CD4-positive, alpha-beta T cell (primary cell): ENCODE measurements at places on chromosomes 11 and 22. TPM values are rescaled to one million over a fixed set of nuclear protein-coding genes. Genes with fewer than 3 reads are reported as not detected.

Gene IGF2
- total RNA-seq: not detected

Gene SLC22A9
- total RNA-seq: not detected

Gene SPECC1L
- 31.8 TPM for total RNA-seq

Gene LIF
- 0.17 TPM for total RNA-seq

Gene MB
- total RNA-seq: not detected

Gene DBX1
- total RNA-seq: 0.17 TPM

Gene SEPTIN3
- 0.22 TPM for total RNA-seq

Gene LRRC32
- total RNA-seq: 2.4 TPM

Gene PNPLA2
- total RNA-seq: 202 TPM

Gene MS4A6A
- total RNA-seq: 3.3 TPM

Gene RAB3IL1
- not detected for total RNA-seq

Gene MEI1
- 81.0 TPM for total RNA-seq

Gene EFCAB6
- total RNA-seq: 0.17 TPM

Gene KRTAP5-11
- not detected for total RNA-seq

Gene UPK3A
- not detected for total RNA-seq

Gene MYEOV
- not detected for total RNA-seq

Gene YPEL1
- 2.6 TPM for total RNA-seq

Gene MMP11
- 2.3 TPM for total RNA-seq

Gene MYBPC3
- not detected for total RNA-seq

Gene KRTAP5-2
- total RNA-seq: not detected

Gene HORMAD2
- not detected for total RNA-seq

Gene PANX3
- not detected for total RNA-seq

Gene C22orf42
- total RNA-seq: not detected

Gene FJX1
- total RNA-seq: not detected

Gene TAF10
- 164 TPM for total RNA-seq

Gene TP53I11
- 4.6 TPM for total RNA-seq

Gene MS4A10
- not detected for total RNA-seq

Gene SYT9
- not detected for total RNA-seq

Gene SELENOM
- total RNA-seq: 78.0 TPM

Gene MMP1
- not detected for total RNA-seq

Gene MRPL21
- total RNA-seq: 48.0 TPM

Gene SMTNL1
- total RNA-seq: not detected

Gene PLEKHB1
- total RNA-seq: 30.8 TPM

Gene MMP26
- not detected for total RNA-seq

Gene MPPED2
- total RNA-seq: 1.7 TPM

Gene SOX10
- not detected for total RNA-seq

Gene TMEM191B
- 10.1 TPM for total RNA-seq

Gene ASPHD2
- 0.70 TPM for total RNA-seq

Gene ARHGAP32
- 10.0 TPM for total RNA-seq
